ENCODE measurements at places on chromosomes 13 and 19. TPM values are rescaled to one million over a fixed set of nuclear protein-coding genes. Genes with fewer than 3 reads are reported as not detected.
A peak's percentile ranks its signal among the peaks of the same experiment; 100 is the strongest.

Gene TTC9B
- total RNA-seq: not detected

Gene KCNRG
- 1.9 TPM for total RNA-seq

Gene FCAR
- not detected for total RNA-seq

Gene NLRP11
- total RNA-seq: not detected

DNA sequence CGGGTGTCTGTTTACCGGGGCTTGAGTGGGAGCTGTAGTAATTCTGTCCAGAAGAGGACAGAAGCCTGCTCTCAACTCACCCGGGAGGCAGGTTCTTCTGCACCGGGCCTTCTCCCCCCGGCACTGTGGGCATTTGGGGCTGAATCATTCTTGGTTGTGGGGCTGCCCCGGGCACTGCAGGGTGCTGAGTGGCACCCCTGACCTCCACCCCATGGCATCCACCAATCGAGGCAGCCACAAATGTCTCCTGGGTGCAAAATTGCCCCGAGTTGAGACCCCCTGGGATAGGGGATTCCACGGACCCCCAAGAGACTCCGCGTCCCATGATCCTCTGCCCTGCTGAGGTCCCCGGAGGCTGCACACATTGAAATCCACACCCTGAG lies 68.8 kb downstream of the GNG7 start:
- DNase-seq: no peak

- no peak for DNase-seq
These were observed 6.5 kb upstream of the HNRNPM start for GRCh38 chr19:8438236-8438635.

GRCh38 chr13:80783926-80784565 lies 443.1 kb upstream of the SPRY2 start:
- peak; percentile 88 for DNase-seq

DNA sequence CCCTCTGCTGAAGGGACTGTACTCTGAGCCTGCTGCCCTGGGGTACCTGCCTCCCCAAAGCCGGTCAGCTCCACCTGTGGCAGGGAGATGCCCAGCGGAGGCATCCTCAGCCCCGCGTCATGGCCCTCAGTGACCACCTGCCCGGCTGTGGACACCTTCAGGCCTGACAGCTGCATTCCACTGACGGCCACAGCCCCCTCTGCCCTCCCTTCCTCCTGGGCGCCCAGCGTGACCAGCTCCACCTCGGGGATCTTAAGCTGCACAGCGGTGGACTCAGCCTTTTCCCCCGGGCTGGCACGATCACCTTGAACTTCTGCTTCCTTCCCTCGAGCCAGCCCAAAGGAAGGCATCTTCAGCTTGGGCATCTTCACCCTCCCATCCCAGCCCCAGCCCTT lies 4.8 kb upstream of the HIPK4 start:
- DNase-seq: no peak

GRCh38 chr19:48397263-48398101 lies 4.0 kb downstream of the GRIN2D start:
- peak; percentile 20 for DNase-seq

DNA sequence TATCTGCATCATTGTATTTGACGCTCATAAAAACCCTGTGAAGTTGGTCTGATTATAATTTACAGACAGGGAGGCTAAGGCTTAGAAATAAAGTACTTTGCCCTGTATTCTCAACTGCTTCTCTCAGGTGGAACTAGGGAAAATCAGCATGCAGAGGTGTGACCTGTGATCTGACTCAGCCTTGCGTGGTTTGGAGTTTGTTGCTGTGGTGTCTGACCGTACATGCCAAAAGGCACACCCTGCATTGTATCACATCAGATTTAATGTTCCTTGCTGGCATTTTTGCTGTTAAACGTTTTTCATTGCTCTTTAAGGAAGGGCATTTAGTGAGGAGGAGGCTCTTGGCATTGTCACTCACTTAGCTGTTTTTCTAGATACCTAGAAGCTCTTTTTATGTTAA lies 58.8 kb upstream of the C1QTNF9B start:
- no peak for DNase-seq

DNA sequence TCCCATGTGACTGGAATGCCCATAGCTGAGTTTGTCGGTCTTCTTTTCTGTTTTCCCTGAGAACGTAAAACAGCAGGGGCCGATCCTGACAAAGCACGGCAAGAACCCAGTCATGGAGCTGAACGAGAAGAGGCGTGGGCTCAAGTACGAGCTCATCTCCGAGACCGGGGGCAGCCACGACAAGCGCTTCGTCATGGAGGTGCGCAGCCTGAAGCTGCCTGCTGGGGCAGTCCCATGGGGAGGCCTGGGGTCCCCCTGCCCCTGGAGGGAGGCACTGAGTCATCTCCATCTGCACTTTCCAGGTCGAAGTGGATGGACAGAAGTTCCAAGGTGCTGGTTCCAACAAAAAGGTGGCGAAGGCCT lies 18.2 kb upstream of the QTRT1 start:
- DNase-seq: no peak

- DNase-seq: no peak
These were observed 5.2 kb downstream of the ZNF564 start for GRCh38 chr19:12546068-12546467.

- peak; percentile 94 for DNase-seq
These were observed at the start of gene ZNF606 for GRCh38 chr19:58002384-58003173. Gene ZNF606, minus strand, starts transcription at chr19:58002820. Its CDS starts 1,501 bp downstream, at chr19:58001319.

GRCh38 chr19:46841458-46842083 lies 9.1 kb downstream of the AP2S1 start:
- DNase-seq: peak; percentile 67

GRCh38 chr19:18417250-18418028 lies 1.8 kb upstream of the SSBP4 start:
- DNase-seq: peak; percentile 96

GRCh38 chr13:99587893-99588606 lies 86.8 kb downstream of the TM9SF2 start:
- no peak for DNase-seq

DNA sequence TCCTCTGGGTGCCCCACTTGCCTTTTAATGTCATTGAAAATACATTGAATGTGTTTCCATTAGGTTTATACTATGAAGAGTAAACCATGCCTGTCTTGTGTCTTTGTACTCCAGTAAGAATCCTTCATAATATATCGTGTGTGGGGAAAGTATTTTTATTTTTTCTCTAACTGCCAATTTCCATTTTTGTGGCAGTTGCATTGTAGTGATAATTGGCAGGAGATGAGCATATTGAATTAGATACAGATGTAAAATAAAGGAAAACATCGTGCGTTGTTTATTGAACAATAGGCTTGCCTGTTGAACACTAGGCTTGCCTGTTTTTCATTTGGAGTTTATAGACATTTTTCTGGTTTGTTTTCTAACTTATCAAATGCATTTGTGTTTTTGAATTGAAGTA lies 218.8 kb downstream of the NBEA start:
- DNase-seq: no peak

- DNase-seq: no peak
These were observed 98.7 kb downstream of the STARD13 start for GRCh38 chr13:33186861-33187291.

DNA sequence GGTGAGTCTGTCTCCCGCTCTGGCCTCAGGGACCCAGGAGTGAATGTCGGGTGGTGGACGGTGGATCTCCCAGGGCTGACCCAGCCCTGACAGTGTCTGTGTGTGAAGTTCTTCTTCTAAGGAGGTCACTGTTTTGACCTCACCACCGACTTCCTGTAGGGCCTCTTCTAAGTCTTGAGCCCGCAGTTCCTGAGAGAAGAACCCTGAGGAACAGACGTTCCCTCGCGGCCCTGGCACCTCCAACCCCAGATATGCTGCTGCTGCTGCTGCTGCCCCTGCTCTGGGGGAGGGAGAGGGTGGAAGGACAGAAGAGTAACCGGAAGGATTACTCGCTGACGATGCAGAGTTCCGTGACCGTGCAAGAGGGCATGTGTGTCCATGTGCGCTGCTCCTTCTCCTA lies at the start of gene SIGLEC7:
Gene SIGLEC7, plus strand, starts transcription at position 183 of the 400 bp plus-strand sequence. Its CDS starts 69 bp downstream, at position 252.
- DNase-seq: no peak

GRCh38 chr19:15154002-15154612 lies 46.7 kb downstream of the NOTCH3 start:
- peak; percentile 62 for DNase-seq

DNA sequence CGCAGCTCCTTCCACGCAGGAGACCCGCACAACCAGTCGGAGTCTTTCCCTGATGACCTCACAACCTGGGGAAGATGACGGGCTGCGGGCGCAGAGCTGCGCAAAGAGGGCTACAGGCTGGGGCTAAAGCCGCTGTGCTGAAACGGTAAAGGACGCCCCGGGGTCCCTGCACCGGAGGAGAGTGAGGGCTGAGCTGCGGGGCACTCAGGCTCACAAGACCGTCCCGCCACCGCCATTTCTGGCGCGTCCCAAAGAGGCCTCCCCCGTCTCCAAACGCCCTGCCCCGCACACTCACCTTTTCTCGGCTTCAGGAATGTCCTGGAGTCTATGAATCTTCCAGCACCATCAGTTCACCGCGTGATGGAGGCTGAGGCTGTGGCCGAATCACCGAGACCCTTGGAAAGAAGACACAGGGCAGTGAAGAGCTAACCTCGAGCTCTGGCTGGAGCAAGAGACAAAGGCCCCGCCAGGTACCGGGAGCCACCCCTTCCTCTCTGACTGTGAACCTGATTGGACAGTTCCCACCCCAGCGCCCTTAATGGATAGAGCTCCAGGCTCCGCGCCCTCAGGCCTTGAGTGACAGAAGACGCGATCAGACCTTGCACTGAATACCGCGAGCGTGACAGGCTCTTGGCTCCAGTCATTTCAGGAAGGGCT lies 41.8 kb upstream of the ZNF429 start:
- DNase-seq: peak; percentile 92

GRCh38 chr13:79802389-79803085 lies 321.6 kb downstream of the NDFIP2 start:
- no peak for DNase-seq

- peak; percentile 81 for DNase-seq
These were observed 807 bp downstream of the MISP3 start for GRCh38 chr19:14073261-14073924.

GRCh38 chr13:88329066-88329465 lies 657.9 kb downstream of the SLITRK5 start:
- DNase-seq: no peak

GRCh38 chr13:65336087-65336749 lies 1893.9 kb downstream of the PCDH9 start:
- DNase-seq: no peak

- DNase-seq: peak; percentile 80
These were observed 167.9 kb downstream of the LMO7 start for GRCh38 chr13:75804054-75804453.

GRCh38 chr13:105643966-105644365 lies 891.5 kb downstream of the EFNB2 start:
- DNase-seq: no peak

Data from cardiac muscle cell (in vitro differentiated cells and primary cell).